ENCODE measurements at places on chromosomes 3 and 15.

DNA sequence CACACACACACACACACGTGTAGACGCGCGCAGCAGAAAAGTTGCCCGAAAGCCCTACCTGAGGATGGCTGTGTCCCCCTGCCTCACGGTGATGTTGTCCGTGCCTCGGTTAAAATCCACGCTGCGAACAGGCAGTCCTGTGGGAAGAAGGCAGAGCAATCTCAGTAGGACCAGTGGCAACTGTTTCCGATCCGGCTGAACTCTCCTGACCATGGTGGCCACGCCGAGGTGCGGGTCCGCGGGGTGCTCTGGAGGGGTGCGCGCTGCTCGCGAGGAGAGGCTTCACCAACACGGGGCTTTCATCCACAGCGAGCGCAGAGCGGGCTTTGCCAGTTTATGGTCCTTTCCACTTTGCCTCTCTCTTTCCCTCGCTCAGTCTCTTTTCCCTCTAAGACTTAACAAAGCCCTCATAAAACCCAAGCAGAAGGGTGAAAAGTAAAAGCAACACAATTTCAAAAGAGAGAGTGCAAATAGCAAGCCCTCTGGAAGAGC, 422 bp downstream of the LSAMP start:
- DNase-seq = no peak

- DNase-seq = no peak
These were observed 960 bp downstream of the THBS1 start for GRCh38 chr15:39581793-39582285.

DNA sequence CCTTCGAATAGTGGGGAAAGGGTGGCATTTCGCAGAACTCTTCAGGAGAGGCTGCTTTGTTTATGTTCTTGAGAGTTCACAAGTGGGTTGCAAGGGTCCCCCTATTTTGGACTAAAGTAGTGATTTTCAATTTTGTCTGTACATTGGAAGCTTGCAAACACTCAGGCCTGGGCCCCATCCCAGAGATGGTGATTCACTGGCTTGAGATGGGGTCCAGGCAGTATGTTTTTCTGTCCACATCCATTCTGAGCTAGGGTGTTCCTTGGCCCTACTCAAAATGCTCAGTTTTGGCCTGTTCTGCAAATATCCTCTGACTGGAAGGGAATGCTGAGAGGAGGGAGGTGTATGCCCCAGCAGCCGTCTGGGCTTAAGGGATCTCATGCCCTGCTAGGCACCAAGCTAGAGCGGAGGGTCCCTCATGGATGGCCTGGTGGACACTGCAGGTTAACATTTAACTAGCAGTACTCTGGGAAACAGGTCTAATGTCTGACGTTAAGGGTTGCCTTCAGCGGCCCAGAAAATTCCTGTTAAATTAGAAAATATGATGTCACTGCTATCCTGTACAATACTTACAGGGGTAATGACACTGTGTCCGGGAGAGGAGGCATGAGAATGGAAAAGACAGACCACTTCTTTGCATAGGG, 181.4 kb downstream of the OPA1 start:
- DNase-seq = no peak

DNA sequence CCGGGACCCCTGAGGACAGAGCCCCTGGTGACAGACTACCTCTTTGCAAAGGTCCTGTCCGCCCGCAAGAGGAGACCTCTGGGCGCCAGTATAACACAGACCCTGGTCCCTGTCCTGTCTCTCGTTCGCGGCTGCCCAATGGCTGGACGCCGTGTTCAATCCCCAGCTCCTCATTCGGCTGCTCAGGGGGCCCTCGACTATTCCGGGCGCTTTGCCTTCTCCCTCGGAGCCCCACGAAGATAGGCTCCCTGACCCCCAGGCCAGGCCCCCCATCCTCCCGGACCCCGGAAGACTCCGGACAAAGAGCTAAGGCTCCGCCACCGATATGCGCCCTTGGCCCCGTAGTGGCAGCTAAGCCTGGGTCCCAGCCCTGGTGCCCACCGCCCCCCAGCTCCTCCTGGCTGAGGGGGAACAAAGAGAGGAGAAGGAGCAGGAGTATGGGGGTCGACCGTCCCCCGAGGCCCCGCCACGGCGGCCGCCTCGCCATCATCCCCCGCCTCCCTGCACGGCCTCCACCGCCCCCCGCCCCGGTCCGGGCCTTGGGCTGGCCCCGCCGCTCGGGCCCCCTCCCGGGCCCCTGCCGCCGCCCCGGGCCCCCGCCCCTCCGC, 437 bp downstream of the CELSR3 start:
- no peak for DNase-seq

- no peak for DNase-seq
These were observed 101.0 kb downstream of the MYLK start for GRCh38 chr3:123783050-123783689.

DNA sequence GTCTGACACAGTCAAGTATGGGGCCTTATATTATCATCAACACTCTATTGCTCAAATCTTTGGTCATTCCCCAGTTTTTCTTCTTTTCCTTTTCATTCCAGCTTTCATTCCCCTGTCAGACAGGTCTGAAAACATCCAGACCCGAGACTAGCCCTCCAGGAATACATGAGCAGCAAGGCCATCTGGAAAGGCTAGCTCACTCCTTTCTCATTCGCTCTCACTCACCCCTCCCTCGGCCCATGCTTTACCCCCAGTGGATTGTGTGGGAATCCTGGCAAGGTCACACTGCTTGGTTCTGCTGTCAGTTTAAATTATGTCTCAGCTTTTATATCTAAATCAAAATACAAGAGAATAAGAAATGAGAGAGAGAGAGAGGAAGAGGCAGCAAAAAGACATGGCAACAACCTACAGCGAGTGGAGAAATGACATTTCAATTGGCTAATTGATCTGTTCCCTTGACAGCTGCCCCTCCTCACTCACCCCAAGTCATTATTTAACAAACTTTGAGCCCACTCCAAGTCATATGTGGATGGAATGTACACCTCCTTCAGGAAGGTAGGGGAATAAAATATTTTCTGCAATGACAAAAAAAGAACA, 962.2 kb downstream of the TUSC7 start:
- DNase-seq = no peak

- no peak for DNase-seq
These were observed 24.6 kb downstream of the ACAA1 start for GRCh38 chr3:38112378-38112761.

GRCh38 chr3:23175341-23176083, 27.6 kb upstream of the UBE2E2 start:
- DNase-seq = no peak

GRCh38 chr3:69738859-69739203, 433 bp upstream of the MITF start:
- DNase-seq = no peak

- DNase-seq = peak; percentile 1
These were observed 778 bp downstream of the MTMR10 start for GRCh38 chr15:30990446-30991254.

GRCh38 chr3:188473045-188473444, 319.1 kb downstream of the LPP start:
- DNase-seq = no peak

DNA sequence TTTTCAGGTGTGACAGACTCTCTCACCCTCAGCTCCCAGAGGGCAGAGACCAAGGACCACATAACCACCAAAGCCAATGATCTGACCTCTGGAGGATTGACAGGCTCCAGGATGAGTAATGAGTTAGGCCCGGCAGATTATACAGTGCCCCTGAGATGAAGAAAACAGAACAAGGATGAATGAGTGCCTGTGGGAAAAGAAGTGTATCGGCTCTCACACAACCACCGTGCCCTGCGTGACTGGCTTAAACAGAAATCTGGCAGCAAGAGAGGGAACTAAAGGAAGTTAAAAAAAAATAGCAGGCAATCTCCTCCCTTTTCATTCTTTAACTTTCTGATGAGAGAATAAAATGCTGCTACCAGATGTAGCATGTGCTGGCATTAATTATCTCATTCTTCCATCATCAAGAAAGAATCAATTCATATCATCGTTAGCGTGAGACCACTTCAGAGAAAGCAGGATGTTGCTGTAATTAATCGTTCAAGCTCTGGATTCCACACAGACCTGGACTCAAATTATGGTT, 227.5 kb upstream of the COL8A1 start:
- no peak for DNase-seq

DNA sequence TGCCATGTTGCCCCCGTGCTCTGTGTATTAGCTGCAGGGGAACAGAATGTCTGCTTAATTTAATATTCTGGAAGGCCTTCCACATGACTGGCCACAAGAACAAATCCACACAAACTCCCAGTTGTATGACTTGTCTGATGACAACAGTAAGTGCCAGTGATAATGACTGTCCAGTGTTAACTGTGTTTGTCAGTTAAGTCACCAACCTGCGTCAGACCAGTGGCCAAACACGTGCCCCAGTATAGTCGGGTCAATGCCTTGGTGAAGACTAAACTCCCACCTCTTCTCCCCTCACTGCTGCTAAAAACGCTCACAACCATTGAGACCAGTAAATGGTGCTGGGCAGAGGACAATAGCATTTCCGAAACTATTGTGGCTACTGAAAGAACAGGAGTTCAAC, 9.8 kb upstream of the ATP13A5 start:
- DNase-seq = no peak

Measured in stimulated activated CD4-positive, alpha-beta T cell treated with anti-CD3 and anti-CD28 coated beads, Interleukin-12 subunit alpha, Interleukin-12 subunit beta, amount 100 ng/mL, for 24 hours (primary cell).